ENCODE measurements at places on chromosomes 11 and 22. TPM values are rescaled to one million over a fixed set of nuclear protein-coding genes. Genes with fewer than 3 reads are reported as not detected.
A peak's percentile ranks its signal among the peaks of the same experiment; 100 is the strongest.

The MMP11 gene
- total RNA-seq, result 55.0 TPM

The SLC17A6 gene
- not detected for total RNA-seq

The ARFGAP2 gene
- total RNA-seq, result 63.4 TPM

The POTEH gene
- 0.29 TPM for total RNA-seq

The ROBO4 gene
- total RNA-seq, result 9.6 TPM

GRCh38 chr11:120977266-120978137 is 46.4 kb upstream of the TBCEL start:
- DNase-seq, result peak; percentile 27

DNA sequence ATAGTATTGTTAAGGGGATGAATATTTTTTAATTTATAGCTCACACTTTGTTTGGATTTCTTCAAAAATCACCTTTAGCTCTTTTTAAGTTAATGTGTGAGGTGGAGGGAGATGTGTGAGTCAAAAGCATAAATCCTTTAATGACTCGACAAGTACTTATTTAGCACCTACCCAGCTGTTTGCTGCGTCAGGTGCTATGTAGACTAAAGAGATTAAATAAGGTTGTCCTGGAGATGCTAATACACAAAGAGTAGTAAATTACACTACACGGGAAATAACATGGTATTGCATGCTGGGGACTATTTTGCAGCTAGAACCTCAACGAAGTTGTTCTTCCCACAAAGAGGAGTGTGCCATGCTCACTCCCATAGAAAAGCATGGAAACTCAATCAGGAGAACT is 583.3 kb upstream of the TENM4 start:
- DNase-seq, result no peak

GRCh38 chr11:45900916-45901617 is 6.0 kb downstream of the FREY1 start:
- DNase-seq, result no peak

GRCh38 chr22:45503050-45503815 is 550 bp downstream of the FBLN1 start:
- no peak for DNase-seq

GRCh38 chr11:102306817-102307726 is 10.2 kb upstream of the BIRC3 start:
- no peak for DNase-seq

DNA sequence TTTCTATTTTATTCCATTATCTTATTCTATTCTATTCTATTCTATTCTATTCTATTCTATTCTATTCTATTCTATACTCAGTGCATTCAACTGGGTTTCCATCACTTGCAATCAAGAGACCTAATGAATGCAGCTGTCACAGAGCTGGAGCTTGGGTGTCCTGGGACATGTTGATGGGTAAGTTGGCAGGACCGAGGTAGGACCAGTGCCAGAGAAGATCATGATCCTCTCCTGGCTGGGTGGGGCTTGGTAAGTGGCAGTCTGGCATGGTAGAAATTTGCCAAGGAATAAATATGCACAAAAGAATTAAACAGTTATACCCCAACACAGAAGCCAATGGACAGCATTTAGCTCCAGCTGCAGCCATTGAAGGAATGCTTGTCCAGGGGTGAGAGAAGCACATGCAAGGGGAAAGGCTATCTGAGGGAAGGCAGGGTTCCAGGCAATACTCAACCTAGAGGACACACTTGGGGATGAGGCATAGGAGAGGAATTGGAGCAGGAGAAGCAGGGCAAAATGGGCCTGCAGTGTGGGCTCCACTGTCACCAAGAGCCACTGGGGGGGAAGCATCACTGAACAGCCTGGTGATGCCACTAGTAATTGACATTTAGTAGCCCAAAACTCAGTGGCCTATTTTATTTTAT is 97.0 kb upstream of the CD82 start:
- no peak for DNase-seq

Measured in RPMI7951 (cell line).